Activated CD8-positive, alpha-beta memory T cell treated with anti-CD3 and anti-CD28 coated beads, Interleukin-2, amount 10 ng/mL, durations not matched to agents 7 days and 5 days (primary cell): ENCODE measurements at places on chromosomes 5 and 9.

GRCh38 chr9:130927995-130928900, 10.8 kb downstream of the FIBCD1 start:
- DNase-seq, result no peak
- H3K4me1 ChIP-seq, result no peaks in the 10 kb centered on the region
- peaks cover 22% of the 10 kb centered on the region for H3K27me3 ChIP-seq

GRCh38 chr9:2568689-2569088, 52.9 kb upstream of the VLDLR start:
- no peak overlapping the region for H3K4me3 ChIP-seq
- no peak overlapping the region for H3K27ac ChIP-seq
- no peak for DNase-seq
- H3K4me1 ChIP-seq, result no peaks in the 10 kb centered on the region

DNA sequence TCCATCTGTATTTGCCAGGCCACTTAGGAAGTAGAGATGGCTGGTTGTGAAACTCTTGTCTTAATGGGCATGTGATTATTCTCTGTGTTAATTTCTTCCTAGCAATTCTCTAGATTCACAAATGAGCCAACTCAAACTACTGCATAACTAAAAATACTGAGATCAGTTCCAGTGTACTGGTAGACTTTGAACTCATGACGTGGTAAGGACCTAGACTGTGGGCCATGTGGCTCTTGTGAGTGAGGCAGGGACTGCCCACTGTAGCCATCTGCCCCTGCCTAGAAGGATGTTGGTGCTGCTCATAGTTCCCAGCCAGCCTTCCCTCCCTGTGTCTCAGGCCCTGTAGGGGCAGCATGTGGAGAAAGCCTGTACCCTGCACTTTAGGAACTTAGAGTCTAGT, 47.4 kb downstream of the CYSTM1 start:
- no peak overlapping the region for H3K27ac ChIP-seq
- peaks cover 1% of the 10 kb centered on the region for H3K36me3 ChIP-seq
- no peak for DNase-seq
- H3K27me3 ChIP-seq, result no peaks in the 10 kb centered on the region
- H3K4me1 ChIP-seq, result peaks cover 22% of the 10 kb centered on the region

DNA sequence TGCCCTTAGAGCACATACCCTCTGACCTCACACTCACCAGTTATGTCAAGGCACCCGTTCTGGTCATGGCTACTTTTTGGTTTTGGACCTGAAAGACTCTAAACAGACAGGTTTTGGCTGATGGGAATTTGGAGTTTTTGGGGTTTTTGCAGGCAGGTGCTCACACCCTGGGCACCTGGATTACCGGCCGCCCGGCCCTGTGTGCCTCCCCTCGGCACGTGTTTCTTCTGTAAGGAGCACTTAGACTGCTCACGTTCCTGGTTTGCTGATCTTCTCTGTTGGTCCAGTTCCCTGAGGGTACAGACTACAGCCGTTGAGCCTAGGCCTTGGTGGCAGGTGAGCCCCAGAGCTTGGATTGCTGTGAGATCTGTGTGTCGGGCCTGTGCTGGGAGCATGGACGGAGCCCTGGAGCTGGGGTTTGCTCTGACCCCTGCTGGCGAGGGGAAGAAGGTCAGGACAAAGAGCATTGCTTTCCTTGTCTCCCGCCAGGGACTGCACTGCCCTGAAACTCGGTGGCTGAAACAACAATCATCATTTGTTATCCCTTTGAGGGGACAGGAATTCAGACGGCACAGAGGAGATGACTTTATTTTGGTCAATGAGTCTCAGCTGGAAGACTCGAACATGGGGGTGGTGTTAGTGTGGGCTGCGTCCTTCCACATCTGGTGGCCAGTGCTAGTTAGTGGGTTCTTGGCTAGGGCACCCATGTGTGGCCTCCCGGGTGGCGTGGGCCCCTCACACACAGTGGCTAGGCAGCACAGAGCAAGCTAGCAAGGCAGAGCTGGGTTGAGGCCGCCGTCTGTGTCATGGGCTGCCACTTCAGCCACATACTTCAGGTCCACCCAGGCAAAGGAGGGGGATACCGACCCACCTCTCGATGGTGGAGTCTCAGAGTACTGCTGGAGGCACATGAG, 76.4 kb downstream of the EHMT1 start:
- peaks cover 15% of the 10 kb centered on the region for H3K36me3 ChIP-seq
- no peaks in the 10 kb centered on the region for H3K27me3 ChIP-seq
- no peak for DNase-seq
- no peak overlapping the region for H3K27ac ChIP-seq
- H3K4me3 ChIP-seq, result no peak overlapping the region

- H3K4me3 ChIP-seq, result no peak overlapping the region
- peaks cover 17% of the 10 kb centered on the region for H3K4me1 ChIP-seq
- no peak overlapping the region for H3K27ac ChIP-seq
- no peaks in the 10 kb centered on the region for H3K36me3 ChIP-seq
Observed at GRCh38 chr5:77876316-77876715, 100.2 kb upstream of the TBCA start.

DNA sequence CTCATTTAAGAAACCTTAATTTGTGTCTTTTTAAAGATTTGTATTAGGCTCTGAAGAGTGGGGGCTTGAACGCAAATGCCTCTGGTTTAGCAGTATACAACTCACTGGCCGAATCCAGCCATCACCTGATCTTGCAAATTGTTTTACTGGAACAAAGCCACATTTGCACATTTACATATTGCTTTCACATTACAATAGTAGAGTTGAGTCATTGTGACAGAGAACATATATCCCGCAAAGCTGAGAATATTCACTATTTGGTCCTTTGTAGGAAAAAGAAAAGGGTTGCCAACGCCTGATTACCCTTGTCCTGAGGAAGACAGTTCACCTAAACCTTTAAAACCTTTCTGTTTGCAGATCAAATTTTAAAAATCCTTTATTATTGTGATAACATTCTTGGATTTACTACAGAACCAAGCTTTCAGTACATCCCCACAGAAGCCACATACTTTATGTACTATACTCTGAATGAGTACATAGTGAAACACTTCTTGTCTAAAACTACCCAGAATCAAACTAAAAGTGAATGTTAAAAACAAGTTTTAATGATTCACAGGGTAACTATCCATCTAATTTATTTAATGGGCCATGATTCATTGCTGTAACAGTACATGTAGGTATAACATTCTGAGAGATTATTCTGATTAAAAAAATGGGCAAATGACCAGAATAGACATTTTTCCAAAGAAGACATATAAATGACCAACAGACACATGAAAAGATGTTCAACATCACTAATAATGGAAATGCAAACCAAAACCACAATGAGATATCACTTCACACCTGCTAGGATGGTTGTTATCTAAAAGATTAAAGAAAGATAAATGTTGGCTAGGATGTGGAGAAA, 161.0 kb downstream of the SLC25A46 start:
- DNase-seq, result no peak
- H3K27ac ChIP-seq, result no peak overlapping the region
- no peaks in the 10 kb centered on the region for H3K36me3 ChIP-seq
- H3K4me3 ChIP-seq, result no peak overlapping the region
- peaks cover 4% of the 10 kb centered on the region for H3K27me3 ChIP-seq

- H3K4me1 ChIP-seq, result peaks cover 10% of the 10 kb centered on the region
- no peaks in the 10 kb centered on the region for H3K27me3 ChIP-seq
Observed at GRCh38 chr9:78114581-78114980, 83.0 kb upstream of the GNAQ start.

DNA sequence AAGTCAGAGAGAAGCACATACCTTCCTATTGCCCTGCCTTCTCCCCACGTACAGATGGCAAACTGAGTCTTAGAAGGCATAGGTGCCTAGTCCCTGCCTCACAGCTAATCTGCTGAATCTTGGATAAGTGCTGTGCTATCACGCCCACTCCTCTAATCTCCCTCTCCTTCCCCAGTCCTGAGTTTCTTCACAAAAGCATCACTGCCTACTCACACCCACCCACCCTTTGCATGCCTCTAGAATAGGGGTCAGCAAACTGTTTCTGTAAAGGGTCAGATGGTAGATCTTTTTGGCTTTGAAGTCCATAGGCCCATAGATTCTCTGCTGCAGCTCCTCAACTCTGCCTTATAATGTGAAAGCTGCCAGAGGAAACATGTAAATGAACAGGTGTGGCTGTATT, 23.2 kb upstream of the JADE2 start:
- no peak for DNase-seq
- no peaks in the 10 kb centered on the region for H3K27me3 ChIP-seq
- peak overlapping the region; percentile 13 for H3K27ac ChIP-seq
- H3K36me3 ChIP-seq, result no peaks in the 10 kb centered on the region
- peaks cover 44% of the 10 kb centered on the region for H3K4me1 ChIP-seq

DNA sequence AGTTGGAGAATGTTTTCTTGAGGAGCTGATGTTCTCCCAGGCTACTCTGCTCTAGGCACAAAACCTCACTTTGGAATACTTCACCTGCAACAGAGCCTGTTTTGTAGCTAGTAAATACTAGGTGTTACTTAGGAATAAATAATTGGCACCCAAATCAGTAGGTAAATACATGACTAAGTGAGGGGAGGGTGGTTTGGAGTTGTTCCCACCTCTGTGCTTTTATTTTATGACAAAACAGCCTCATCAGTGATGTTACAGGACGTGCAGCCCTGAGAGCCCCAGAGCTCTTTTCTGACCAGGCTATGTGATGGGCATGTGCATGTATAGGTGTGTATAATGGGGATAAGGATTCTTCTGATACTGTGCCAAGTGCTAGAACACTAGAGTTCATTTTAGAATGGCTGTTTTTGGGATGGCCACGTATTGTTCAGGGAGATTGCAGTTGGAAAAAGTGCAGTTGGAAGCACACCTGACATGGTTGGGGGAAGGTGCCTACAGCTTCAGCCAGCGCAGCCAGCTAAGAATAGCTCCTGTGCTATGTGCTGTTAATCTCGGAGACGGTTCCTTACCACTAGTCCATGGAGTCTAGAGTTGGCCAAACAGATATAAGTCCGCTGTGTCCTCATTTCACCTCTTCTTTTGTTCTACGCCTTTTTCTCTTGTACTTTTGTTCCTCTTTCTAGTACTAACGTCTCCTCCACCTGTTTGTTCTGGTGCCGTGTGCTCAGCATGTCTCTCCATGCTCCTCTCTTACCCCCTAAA, 284.7 kb downstream of the FANCC start:
- no peaks in the 10 kb centered on the region for H3K27me3 ChIP-seq
- H3K4me1 ChIP-seq, result peaks cover 3% of the 10 kb centered on the region
- no peak overlapping the region for H3K4me3 ChIP-seq
- H3K27ac ChIP-seq, result no peak overlapping the region

DNA sequence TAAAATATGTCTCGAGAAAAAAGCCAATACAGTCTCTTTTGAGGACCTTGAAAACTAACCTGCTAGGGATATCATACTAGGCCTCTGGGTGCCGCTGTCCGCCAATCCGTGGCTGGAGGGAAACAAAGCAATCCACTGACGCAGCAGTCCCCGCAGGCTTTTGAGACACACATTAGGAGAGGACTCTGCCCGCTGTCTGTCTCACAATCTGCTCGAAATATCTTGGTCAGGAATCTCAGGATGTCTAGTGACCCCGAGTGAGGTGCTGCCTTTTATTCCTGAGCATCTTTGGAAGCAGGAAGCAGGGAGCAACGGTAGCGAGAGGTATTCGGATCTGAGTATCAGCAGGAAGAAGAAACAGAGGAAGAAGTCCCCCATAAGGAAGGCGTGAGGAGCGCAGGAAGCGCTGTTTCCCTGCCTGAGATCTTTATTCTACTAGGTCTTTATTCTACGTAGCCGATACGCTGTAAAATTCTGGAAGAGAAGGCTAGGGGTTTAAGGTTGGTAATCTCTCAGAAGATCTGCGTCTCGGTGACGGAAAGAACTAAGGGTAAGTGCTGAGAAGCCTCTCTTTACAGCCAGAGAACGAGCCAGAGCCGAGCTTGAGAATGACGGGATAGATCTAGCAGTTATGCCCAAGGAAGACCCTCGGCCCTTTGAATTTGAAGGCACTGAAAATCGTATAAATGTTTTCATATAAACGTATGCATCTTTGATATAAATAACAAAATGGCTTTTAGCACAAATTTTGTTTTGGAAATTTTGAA, 4.0 kb upstream of the PCDHGA1 start:
- peaks cover 15% of the 10 kb centered on the region for H3K4me1 ChIP-seq
- H3K27me3 ChIP-seq, result peaks cover 22% of the 10 kb centered on the region
- DNase-seq, result peak; percentile 79

DNA sequence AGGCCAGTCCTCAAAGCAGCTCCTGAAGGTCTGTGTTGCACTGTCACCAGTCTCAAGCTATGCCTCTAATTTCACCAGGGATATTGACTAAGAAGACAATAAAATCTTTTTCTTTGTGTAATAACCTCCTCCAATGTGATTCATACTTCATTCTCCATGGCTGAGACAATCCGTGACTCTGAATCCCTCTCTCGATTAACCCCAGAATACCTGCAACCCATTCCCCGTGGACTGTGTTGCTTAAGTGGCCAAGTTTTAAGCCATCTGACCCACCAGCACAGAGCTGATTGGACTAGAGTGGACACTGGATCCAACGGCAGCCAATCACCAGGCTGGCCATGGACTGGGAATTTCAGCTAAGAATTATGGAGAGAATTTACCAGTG, 5.4 kb upstream of the CCIN start:
- H3K36me3 ChIP-seq, result peaks cover 7% of the 10 kb centered on the region
- peaks cover 7% of the 10 kb centered on the region for H3K4me1 ChIP-seq
- H3K27me3 ChIP-seq, result peaks cover 17% of the 10 kb centered on the region
- no peak overlapping the region for H3K27ac ChIP-seq
- H3K4me3 ChIP-seq, result no peak overlapping the region
- no peak for DNase-seq

GRCh38 chr9:113918697-113919350, 42.7 kb downstream of the ZNF618 start:
- no peak overlapping the region for H3K27ac ChIP-seq
- H3K4me3 ChIP-seq, result no peak overlapping the region
- peaks cover 3% of the 10 kb centered on the region for H3K4me1 ChIP-seq
- H3K27me3 ChIP-seq, result peaks cover 9% of the 10 kb centered on the region
- DNase-seq, result no peak
- H3K36me3 ChIP-seq, result no peaks in the 10 kb centered on the region

- no peak overlapping the region for H3K4me3 ChIP-seq
- no peaks in the 10 kb centered on the region for H3K4me1 ChIP-seq
- no peaks in the 10 kb centered on the region for H3K27me3 ChIP-seq
- no peak for DNase-seq
- no peak overlapping the region for H3K27ac ChIP-seq
Observed at GRCh38 chr9:82761027-82761426, 301.9 kb downstream of the RASEF start.

DNA sequence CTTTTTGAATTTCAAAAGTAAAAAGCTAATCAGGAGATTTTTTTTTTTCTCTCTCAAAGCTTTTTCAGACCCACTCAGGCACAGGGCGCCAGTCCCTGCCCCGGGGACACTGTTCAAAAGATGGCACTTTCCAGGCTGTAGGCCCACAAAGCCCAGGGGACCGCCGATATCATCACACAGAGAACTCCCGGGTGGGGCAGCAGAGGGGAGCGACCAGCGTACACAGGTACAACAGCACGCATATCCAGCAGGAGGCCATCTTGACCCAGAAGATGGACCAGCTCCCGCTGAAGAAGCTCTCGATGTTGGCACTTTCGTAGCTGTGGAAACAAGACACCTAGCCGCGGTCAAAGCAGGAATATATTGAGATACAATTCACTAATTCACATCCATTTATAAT, 108.3 kb downstream of the THBS4 start:
- H3K4me1 ChIP-seq, result peaks cover 34% of the 10 kb centered on the region
- no peak for DNase-seq
- H3K4me3 ChIP-seq, result no peak overlapping the region
- H3K36me3 ChIP-seq, result peaks cover 40% of the 10 kb centered on the region
